Right ventricle myocardium superior (tissue), 1 donor: ENCODE measurements at places on chromosomes 6 and 20.
A peak's percentile ranks its signal among the peaks of the same experiment; 100 is the strongest.

- no peak for DNase-seq
These were observed 2.4 kb downstream of the ADGRG6 start for GRCh38 chr6:142304241-142304640.

DNA sequence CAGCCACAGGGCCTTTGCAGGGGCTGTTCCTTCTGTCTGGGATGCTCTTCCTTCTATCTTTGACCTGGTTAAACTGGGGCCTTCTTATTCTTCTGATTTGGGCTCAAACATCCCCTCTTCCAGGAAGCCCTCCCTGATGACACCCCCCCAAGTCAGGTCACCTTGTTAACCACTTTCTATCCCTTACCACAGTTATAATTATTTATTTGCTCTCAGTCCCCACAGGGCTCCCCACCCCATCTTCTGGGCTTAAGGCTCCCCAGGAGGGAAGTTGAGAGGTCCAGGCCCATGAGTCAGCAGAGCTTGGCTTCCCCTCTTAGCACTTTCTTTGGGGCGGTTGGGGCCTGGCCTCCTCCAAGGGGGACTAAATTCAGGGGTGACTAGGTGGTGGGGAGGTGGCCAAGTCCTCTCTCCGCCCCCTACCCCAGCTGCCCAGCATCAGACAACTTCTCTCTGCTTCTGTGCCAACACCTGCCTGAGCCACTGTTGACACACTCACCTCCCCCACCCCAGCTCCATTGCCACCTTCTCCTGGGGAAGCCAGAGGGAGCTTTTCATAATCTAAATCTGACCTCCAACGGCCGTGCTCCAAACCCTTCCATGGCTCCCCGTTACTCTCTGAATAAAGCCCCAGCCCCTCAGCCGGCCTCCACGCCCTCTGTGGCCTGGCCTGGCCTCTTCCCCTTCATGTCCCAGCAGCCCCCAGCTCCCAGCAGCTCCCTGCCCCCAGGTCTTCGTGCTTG, 70.0 kb downstream of the CEBPB start:
- DNase-seq = peak; percentile 61

DNA sequence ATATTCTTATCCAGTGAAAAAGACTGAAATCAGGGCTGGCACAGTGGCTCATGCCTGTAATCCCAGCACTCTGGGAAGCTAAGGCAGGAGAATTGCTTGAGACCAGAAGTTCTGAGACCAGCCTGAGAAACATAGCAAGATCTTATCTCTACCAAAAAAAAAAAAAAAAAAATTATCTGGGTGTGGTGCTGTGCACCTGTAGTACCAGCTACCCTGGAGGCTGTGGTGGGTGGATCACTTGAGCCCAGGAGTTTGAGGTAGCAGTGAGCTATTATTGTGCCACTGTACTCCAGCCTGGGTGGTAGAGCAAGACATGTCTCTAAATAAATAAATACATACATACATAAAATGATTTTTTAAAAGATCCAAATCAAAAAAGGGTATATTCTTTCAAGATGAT, 6.3 kb downstream of the CALHM6 start:
- no peak for DNase-seq

- DNase-seq = no peak
These were observed at the start of gene AIF1 for GRCh38 chr6:31614684-31615578. TSS of gene AIF1 (plus strand) at chr6:31615234. CDS start at chr6:31615330, 96 bp downstream.

- DNase-seq = no peak
These were observed 668.6 kb downstream of the UTRN start for GRCh38 chr6:144953552-144954240.

DNA sequence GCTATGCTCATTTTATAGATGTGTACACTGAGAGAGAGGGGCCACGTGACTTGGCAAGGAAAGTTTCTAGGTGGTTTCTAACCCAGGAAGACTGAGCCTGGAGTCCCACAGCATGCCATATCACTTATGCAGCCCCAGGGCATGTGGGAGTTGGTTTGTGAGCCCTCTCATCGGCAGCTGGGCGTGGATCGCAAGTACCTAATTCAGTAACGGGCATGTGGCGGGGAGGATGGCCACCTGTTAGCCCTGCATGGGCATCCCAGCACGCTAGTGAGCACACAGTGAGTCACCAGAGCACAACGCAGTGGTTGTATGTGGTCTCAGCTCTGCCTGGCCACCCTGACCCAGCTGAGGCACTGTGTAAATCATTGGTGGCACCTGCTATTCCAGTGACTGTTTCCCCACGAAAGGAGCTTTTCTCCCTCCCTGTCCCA, 88.3 kb downstream of the NINL start:
- no peak for DNase-seq

GRCh38 chr6:123902738-123903313, 99.2 kb downstream of the NKAIN2 start:
- no peak for DNase-seq

DNA sequence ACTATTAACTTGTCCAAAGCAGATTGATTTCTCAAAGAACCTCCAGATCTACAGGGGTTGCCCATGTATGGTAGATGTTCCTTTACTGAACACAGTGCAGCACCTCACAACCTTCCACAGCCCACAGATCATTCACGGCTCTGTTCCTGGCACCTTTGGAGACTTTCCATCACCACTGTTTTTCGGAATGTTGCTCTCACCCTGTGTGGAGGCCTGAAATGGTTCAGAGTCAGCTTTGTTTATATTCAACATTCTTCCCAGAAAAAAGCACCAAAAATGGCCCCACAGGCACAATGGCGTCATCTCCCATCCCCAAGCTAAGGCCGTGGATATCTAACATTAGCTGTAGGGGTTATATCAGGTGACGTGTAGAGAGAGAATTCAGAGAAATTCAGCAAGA, 74.7 kb downstream of the DHX35 start:
- no peak for DNase-seq

DNA sequence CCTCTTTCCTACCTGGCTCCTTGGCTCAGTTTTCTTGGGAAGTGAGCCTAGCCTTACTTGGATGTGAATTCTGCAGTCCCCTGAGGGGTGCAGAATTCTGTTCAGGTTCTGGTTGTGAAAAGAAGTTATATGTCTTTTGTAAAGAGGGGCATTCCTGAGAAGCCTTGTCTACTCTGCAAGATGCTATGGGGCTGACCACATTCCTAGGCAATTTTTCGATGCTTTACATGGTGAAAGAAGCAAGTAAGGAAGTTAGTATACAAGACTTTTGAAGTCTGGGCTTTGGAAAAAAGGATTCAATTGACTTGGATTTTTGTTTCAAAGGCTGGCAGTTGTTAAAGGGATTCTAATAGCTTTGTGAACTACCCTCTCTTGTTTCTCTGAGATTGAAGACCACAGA, 167.9 kb upstream of the STMND1 start:
- no peak for DNase-seq

DNA sequence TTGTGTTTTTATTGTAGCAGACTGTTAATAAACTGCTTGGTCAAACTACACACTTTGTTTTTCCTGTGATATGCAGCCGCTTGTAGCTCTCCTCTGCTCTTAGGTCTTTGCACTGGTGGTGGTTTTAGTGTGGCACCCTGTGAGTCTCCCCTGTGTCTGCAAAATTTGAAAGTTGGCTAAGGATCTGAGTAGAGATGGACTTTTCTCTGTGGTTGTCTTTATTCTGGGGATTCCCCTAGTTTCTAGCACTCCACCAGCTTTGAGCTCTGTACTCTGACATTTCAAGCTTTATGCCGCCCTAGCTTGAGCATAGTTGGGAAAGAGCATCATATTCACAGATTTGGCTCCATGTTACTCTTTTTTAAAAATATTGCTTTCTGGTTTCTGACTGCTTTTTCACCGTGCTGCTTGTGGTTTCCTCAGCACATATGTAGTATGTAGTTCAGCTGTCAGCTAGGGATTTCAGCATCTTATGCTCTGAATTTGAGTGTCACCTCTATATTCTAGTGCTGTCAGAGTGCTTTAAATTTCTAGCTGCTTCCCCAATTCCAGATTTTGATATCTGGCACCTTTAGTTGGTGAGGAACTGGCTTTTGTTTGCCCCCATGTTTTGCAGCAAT, 25.4 kb downstream of the CDYL start:
- DNase-seq = no peak

- no peak for DNase-seq
These were observed 528.3 kb downstream of the CD83 start for GRCh38 chr6:14645841-14646240.

GRCh38 chr6:106199998-106200397, 113.9 kb downstream of the PRDM1 start:
- no peak for DNase-seq

GRCh38 chr20:40416274-40416673, 272.8 kb downstream of the MAFB start:
- DNase-seq = no peak

GRCh38 chr20:4043329-4043728, 28.0 kb upstream of the RNF24 start:
- no peak for DNase-seq

GRCh38 chr20:383889-384288, 3.3 kb downstream of the TRIB3 start:
- DNase-seq = no peak

DNA sequence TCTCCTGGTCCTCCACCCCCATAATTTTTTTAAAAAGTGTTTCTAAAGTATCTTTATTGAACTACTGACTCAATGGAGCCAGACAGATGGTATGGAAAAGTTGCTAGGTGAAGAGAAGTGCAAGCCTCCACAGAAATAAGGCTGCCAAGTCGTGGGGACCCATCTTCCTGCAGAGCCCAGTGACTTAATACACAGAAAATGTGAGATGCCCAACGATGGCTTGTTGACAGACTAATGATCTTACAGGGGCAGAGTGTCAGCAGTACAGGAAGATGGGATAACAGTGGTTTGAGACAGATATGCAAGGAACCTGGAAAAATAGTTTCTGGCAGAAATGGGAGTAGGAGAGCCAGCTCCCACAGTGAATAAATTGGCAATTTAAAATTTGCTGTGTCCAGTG, 43.3 kb downstream of the FYN start:
- no peak for DNase-seq

DNA sequence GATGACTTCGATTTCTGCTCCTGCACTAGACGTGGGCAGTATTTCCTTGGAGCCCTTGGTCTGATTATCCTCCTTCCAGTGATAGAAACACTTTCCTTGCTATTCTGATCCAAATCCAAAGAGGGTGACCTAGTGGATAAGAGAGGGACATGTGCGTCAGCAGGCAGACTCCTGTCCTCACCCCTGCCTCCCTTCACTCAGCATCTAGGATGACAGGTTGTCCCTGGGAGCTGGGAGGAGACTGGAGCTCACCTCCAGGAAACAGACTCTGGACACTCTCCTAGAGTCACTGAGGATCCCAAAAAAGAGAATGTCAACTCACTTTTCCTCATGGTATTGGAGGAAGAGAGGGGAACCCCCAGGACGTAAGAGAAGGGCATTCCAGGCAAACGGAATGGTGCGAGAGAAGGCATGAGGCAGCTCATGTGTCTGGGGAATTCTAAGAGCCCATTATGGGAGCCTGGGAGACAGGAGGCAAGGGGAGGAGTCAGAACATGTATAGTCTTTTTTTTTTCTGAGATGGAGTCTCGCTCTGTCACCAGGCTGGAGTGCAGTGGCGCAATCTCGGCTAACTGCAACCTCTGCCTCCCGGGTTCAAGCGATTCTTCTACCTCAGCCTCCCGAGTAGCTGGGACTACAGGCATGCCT, 2.2 kb downstream of the C20orf173 start:
- DNase-seq = no peak

DNA sequence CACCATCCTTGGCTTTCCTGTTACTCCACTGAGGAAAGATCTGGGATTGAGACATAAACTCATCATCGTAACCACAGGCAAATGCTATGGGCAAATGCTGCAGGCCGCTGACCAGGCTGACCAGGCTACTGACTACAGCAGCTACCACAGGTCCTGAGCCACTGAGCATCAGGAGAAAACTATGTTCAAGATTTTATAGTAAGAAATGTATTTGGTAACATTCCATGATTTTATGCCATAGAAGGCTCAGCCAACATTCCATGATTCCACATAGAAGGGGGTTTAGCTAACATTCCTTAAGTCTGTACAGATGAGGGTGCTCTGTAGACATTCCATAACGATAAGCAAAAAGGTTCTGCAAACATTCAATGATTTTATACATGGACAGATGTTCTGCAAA, 16.1 kb upstream of the B4GALT5 start:
- no peak for DNase-seq

- DNase-seq = no peak
These were observed 584.4 kb downstream of the PTPRT start for GRCh38 chr20:42604998-42605956.

DNA sequence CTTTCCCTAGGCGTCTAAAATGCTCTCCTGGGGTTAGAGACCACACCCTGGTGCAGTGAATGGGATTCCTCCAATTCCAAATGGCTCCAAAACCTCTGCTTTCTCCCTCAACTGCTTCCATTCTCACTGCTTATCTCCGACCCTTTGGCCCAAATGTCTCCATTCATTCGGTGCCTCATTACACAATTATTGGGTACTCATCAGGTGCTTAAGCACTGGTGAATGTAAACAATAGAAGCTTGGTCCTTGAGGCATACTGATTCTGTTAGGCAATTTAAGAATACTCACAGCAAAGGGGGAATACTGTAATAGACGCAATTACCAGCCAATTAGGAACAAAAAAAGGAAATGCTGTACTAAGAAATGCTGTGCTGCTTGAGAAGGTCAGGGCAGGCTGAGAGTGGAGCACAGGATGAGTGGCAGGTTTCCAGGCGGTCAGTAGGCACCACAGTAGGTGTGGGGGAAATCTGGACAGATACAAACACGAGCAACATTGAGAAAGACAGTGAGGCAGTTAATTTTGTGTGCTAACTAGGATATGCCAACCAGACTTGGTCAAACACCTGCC, 23.0 kb downstream of the GMDS start:
- no peak for DNase-seq

GRCh38 chr6:41396335-41396734, 60.9 kb downstream of the NCR2 start:
- DNase-seq = peak; percentile 44

- DNase-seq = peak; percentile 61
These were observed 24.4 kb downstream of the SPDEF start for GRCh38 chr6:34531580-34532201.

DNA sequence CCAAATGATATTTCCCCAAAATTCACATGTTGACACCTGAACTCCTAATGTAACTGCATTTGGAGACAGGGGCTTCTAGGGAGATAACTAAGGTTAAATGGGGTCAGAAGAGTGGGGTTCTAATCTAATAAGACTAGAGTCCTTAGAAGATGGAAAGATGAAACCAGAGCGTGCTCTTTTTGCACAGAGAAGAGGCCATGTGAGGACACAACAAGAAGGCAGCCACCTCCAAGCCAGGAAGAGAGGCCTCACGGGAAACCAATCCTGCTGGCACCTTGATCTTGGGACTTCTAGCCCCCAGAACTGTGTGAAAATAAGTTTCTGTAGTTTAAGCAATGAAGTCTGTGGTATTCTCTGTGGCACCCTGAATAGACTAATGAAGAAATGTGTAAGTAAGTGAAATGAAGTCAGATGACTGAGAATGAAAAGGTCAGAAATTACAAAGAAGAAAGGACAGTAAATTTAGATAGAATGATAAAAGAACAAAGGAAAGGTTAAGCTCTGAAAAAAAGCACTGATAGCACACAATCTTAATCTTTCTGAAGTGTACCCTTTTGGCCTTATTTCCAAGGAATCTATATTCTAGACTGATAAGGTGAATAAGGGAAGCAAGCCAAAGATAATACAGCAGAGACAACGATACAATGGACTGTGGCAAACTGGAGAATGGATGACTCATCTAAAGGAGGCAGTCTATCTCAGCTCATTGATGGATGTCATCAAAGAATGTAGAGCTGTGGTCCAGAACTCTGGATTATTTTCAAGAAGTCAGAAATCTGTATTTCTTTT, 110.4 kb downstream of the MYB start:
- DNase-seq = no peak
